ENCODE measurements at places on chromosomes 11 and 22.

DNA sequence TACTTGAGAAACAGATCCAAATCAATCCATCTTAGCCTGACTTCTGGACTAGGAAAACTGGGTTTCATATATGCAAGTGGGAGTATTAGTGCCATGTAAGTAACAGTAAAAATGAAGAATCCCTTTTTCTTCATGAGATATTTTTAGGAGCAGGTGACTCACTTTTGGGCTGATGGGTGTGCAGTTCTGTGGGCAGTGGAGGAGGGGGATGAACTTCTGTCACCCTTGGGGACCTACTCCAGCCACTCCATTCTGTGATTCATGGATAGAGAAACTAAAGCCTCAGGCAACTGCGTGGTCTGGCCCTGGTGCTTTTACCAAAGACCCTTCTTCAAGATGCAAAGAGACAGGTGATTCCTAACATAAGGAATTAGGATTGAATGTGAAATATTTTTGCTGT, 208.6 kb upstream of the NARS2 start:
- no peak for DNase-seq

GRCh38 chr11:62694455-62695167, 5.3 kb upstream of the LRRN4CL start:
- peak; percentile 51 for DNase-seq

- DNase-seq = no peak
Measured at GRCh38 chr22:50529897-50530579, at the start of gene TYMP. Gene TYMP (minus strand): TSS chr22:50530012. CDS start chr22:50529709, 303 bp downstream.

DNA sequence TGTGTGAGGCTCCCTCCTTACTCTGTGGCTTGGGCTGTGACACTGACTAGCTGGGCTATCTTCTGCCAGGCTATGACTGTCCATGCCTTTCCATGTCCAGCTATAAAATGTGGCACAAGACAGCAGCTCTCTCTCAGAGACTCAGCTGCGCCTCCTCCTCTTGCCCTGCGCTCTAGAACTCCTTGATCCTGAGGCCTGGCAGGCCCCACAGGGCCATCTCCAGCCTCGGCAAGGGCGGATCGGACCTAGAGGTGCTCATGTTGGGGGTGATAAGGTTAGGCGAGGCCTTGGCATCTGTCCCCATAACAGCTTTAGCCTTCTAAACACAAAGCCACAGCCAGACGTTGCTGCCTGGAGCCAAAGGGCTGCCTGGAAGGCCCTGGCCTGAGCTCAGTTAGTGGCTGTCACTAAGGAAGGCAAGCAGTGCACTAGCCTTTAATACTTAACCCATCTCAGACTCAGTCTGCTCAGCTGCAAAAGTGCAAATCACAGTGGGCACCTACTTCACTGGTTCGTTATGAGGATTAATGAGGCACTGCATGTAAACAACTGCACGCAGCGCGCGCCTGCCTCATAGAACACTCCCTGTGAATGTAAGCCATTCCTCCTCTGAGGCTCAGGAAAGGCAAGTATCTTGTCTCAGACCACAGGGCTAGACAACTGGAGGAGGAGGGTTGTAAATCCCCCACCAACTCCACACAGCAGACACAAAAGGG, 1.2 kb downstream of the GUCD1 start:
- DNase-seq = no peak

- no peak for DNase-seq
Measured at GRCh38 chr11:126007238-126007637, 55.4 kb downstream of the CDON start.

DNA sequence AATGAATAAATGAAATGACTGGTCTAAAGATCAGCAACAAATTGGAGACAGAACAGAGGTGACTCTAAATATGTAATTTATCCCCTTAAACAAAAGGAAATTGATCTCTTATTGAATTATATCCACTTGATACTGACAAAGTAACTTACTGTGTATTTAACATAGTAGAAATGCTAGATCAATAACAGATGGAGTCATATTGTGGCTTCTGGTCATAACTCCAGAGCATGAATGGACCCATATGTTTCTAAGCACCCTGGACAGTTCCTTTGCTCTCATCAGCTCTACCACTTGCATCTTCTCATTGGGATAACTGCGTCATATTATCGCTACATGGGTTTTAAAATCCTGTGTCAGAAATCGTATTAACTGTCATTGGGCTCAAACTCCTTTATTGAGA, 222.3 kb downstream of the ETS1 start:
- no peak for DNase-seq

- no peak for DNase-seq
Measured at GRCh38 chr11:73157101-73158010, 15.2 kb upstream of the FCHSD2 start.

DNA sequence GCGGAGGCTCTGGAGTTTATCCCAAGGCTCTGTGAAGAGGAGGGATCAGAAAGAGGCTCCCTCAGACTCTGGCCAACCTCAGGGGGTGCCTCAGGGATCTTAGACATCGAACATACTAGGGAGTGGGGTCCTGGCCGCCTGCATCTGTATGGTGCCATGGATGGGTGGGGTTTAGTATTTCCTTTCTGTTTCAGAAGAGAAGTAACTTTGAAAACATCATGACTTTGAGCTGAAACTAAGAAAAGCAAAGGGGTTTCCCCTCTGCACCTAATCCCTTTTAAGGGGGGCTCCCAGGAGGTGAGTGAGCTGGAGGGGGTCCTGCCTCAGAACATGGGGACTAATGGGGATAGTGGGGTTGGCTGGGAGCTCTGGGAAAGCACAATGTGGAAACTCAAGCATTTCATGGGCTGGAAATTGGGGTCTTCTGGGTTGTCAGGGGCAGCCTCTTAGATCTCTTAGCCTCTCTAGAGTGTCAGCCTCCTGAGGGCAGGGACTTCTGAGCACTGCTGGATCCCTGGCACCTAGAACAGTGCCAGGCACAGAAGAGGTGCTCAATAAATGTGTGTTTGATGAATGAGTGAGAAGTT, 11.8 kb upstream of the SSTR3 start:
- DNase-seq = no peak

GRCh38 chr22:48498526-48499331, 1328.9 kb downstream of the BRD1 start:
- DNase-seq = no peak

DNA sequence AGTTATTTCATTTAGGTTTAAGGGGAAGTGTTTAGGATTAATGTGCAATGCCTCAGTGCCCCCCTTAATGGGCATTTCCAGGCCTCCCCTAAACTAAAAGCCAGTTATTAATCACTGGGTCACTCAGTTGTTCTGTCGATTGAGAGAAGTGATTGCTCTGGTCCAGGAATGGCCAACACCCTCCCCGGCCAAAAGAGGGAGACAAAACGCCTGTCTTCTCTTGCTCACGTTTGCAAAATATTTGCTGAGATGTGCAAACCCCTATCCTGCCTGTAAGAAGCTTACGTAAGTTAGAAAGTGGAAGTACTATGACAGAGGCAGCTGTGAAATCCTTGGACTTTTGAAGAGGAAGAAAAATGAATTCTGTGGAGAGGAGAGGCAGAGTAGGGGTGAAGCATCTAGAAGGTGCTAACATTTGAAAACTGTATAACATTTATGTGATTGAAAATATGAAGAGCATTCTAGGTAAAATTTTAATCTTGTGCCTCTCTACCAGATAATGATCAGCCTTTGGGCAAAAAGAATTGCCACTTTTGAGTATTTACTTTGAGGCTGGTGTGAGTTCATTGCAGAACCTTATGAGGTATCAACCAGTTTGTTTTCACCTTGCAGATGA, 37.7 kb downstream of the NTM start:
- peak; percentile 66 for DNase-seq

All from NCI-H526 treated with DMSO at 0.1 percent for 48 hours (cell line).